ENCODE measurements at places on chromosomes 1 and 21.

DNA sequence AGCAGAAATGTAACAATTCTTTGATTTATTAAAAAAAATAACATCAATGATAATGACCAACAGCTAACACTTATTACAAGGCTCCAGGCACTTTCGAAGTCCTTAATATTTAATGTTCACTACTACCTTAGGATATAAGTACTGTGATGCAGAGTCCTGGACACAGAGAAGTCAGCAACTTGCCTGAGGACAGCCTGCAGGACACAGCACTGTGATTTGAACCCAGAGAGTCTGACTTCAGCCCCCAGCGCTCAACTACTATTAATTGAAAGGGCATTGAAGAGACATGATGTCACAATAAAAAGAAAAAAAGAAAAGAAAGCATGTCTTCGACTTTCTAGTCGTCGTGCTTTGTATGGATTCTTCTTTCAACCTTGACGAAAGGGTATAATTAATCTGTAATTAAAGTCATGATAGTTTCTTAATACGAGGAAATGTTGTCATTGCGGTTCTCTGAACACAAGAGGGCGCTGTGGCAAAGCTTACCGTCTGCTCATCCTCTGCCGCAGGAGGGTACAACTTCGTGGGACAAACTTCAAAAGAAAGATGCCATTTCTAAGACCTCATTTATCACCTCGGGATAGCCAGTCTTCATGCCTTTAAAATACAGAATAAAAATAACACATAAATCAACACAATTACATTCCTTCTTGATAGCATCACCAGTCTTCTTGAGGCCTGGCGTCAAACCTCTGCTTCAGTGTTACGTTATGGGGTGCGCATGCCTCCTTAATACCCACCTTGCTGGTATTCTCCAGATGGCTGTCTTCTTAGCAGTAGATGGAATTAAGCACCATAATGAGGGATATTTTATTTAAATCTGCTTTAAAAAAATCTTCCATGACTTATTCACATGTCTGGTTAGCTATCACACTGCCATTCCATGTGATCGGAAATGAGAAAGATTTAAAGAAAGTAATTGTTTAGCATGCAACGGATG, 240.1 kb downstream of the DISC1 start:
- peak; percentile 46 for DNase-seq

DNA sequence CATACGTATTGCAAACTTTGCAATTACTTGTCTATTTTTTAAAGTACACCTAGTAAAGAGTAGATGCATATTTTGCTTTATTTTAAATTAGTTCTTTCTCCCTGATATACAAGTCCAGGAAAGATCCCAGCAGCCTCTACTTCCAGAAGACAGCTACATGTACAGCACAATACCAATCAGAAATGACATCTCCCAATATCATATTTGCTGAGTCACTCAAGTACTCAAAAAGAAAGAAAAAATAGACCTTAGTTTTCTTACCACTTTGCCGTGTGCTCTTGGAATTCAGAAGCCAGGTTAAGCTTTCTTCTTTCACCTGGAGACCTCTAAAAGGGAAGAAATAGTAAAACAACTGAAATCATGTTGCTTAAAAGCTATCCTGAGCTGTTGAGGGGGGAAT, 412.6 kb upstream of the RUNX1 start:
- no peak for DNase-seq

DNA sequence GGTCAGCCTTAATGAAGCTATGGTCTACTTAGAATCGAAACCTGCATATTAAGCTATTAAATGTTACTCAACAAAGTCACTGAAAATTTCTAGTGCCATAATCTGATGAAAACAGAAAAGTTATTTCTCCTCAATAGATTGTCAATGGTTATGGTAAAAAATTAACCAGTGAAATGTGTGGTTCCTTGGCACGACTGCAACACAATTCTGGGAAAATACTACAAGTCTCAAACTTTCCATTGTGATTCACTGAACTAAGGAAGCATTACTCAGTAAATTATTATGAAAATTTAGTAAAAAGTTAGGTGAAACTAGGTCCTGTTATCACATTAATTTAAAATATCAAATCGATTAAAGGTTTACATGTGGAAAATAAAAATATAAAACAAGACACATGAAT, 12.8 kb upstream of the OR2T10 start:
- DNase-seq = no peak

DNA sequence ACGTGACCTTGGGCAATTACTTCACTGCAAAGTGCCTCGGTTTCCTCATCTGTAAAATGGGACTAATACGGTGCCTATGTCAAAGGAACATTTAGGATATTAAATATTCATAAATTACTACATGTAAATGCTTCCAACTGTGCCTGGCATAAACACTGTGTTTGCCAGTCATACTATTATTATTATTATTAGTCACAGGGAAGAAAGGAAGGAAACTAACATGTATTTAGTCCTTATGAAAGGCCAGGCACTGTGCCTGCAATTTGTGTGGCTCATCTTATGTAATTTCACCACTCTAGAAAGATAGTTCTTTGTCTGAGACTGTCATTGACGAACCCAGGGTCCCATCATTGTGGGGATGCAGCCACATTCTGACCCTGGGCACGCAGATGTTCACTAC, 45.0 kb downstream of the EPHB2 start:
- no peak for DNase-seq

- DNase-seq = no peak
Observed at GRCh38 chr1:111717450-111717849, 21.7 kb downstream of the INKA2 start.

GRCh38 chr1:22694172-22694571, 16.5 kb upstream of the EPHB2 start:
- no peak for DNase-seq

DNA sequence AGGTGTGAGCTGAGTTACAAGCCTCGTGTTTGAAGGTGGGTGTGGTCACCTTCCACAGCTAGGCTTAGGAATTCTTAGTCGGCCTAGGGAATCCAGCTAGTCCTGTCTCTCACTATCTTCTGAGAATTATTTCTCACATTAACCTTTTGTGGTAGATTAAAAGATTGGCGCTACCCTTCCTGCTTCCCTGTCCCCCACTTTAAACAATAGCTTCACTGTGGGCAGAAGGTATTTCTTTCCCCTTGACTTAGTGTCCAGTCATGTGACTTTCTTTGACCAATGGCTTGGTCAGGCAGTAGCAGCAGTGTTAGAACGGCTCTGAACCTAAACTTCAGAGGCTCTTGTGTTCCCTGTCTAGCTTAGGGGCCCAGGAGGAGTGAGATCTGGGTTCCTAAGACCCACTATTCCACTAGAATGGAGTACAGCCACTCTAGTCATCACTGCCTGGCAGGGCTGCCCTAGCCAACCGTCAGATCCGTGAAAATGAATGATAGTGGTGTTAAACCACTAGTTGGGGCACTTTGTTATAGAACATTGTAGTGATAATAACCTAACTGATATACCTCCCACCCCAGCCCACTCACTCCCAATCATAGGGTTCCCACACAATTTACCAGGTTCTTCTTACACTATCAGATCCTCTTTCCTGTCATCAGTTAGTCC, 13.9 kb upstream of the C1orf141 start:
- DNase-seq = no peak

DNA sequence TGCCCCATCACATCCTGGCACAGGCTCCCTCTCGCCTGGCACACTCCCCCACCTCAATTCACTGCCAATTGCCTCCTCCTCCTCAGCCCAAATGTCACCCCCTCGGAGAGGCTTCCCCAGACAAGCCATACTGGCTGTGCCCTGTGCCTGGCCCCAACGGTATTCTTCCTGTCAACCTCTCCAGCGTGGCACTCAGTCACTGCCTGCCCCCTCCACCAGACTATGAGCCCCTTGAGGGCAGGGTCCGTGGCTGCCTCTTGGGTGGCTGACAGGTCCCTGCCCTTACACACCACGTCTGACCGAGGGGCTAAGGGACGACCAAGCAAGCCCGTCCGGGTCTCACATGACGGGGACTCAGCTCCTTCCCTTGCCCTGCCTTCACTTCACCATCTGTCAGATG, 74.9 kb downstream of the MRPL37 start:
- DNase-seq = no peak

DNA sequence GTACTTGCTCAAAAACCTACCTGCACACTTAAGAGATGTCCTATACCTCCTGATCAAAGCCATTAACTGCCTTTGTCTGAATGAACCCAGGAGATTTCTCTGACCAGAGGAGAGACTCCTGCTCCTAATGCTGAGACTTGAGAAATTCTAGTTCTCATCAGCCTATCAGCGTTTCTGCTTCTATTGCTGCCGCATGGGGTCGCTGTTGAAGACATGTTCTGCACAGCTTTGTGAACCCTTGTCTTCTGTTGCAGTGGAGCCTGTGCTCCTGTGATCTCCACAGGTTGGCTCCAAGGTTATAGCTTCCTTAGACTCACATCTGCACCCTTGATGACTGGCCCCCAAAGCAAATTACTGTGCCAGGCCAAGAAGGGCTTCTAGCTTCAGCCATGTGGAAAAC, 40.2 kb downstream of the EDN2 start:
- DNase-seq = no peak

DNA sequence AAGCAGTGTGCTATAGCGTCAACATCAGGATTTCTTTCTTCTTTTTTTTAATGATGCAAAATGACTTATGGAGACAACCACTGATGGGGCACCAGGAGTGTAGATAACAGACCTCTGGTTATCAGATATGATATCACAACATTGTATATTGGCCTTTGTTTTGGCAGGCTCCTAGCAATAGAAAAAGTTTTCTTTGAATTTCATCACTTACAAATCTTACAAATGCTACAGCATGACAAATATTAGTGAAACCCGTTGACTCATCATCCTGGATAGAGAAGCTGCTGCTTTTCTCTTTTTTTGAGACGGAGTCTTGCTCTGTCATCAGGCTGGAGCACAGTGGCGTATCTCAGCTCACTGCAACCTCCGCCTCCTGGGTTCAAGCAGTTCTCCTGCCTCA, 92.9 kb downstream of the LTN1 start:
- DNase-seq = no peak

GRCh38 chr1:34973326-34973725, 11.8 kb downstream of the TMEM35B start:
- DNase-seq = no peak

DNA sequence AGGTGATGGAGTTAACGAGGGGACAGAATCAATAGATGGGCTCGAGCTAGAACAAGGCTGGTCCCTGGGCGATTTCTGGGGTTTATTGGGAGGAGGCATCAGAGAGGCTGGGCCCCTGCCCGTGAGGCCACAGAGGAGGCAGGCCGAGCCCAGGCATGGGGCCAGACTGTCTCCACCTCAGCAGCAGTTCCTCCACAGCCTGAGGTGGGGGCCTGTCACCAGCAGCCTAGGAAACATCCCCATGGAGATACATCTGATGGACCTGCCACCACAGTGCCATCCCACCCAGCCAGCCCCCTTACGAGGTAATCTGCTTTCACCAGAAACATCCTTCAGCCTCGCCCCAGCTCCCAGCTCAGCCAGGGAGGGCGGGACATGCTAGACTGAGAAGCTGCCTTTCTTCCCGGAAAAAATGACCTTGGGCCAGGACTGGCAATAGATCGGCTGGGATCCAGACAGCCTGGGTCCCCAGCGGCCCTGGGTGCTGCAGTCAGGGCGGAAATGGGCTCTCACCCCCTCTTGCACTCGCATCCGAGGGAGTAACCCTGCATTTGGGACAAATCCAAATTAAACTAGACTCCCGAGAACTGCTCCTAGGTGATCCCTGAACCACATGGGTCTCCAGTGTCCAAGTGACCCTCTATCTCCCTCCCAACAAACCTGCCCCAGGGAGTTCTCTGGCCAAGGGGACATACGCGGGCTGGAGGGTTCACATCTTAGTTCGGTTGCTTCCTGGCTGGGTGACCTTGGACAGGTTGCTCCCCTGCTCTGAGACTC, 10.0 kb upstream of the EPHA8 start:
- DNase-seq = no peak

DNA sequence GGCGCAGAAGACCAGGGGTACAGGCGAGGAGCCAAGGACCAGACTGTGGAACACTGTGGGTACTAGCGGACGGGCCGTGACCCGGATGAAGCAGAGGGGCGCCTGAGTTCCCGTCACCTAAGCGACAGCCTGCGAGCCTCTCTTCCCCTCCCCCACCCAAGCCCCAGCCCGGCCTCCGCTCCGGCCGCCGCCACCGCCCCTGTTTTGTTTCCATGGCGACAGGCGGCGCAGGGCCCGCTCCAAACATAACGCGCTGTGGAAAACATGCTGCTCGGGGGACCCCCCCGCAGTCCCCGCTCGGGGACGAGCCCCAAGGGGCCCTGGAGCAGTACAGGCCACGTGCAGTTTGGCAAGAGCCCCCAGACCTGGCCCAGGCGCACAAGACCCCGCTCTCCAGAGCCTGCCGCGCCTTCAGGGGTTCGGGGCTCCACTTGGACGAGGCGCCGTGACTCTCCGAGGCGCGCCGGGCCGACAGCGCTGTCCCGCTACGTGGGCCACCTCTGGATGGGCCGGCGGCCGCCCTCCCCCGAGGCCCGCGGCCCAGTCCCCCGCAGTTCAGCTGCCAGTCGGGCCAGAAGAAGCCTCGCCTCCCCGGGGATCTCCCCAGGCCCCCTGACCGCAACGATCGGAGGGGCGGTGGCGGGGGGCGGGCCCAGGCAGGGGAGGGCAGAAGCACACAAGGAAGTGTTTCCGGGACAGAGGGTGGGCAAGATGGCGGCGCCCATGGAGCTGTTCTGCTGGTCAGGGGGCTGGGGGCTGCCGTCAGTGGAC, at the start of gene MTX1:
Gene MTX1 (plus strand): TSS at position 155 of the 771 bp plus-strand sequence. CDS start 110 bp downstream, at position 265.
- peak; percentile 92 for DNase-seq

DNA sequence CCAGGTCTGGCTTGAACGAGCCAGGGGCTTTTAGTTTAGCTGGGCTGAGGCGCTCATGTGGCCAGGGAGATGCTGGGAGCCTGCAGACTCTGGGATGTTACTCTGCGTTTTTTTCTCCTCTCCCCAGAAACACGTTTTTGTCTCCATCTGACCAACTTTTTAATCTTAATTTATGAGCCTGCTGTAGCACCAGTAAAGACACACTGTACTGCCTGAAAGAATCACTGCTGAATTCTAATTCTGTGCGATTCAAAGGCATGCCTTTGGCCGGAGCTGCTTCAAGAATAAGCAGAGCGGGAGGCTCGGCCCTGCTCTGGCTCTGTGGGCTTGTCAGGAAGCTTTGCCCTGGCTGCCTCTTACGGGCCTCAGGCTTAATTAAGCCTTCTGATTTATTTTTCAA, 129.5 kb downstream of the CAMTA1 start:
- no peak for DNase-seq

GRCh38 chr1:16967095-16967575, 13.3 kb downstream of the MFAP2 start:
- no peak for DNase-seq

GRCh38 chr1:2098839-2099785, 48.9 kb downstream of the PRKCZ start:
- no peak for DNase-seq

GRCh38 chr1:89883030-89883379, 62.2 kb downstream of the LRRC8D start:
- DNase-seq = no peak

- DNase-seq = no peak
Observed at GRCh38 chr1:40820911-40821693, 37.5 kb downstream of the KCNQ4 start.

- no peak for DNase-seq
Observed at GRCh38 chr1:208990456-208990855, 593.1 kb upstream of the CAMK1G start.

- no peak for DNase-seq
Observed at GRCh38 chr1:243924588-243925349, 74.7 kb upstream of the AKT3 start.

Measured in activated naive CD8-positive, alpha-beta T cell treated with anti-CD3 and anti-CD28 coated beads for 36 hours (primary cell).